ENCODE measurements at places on chromosomes 2 and 18.

DNA sequence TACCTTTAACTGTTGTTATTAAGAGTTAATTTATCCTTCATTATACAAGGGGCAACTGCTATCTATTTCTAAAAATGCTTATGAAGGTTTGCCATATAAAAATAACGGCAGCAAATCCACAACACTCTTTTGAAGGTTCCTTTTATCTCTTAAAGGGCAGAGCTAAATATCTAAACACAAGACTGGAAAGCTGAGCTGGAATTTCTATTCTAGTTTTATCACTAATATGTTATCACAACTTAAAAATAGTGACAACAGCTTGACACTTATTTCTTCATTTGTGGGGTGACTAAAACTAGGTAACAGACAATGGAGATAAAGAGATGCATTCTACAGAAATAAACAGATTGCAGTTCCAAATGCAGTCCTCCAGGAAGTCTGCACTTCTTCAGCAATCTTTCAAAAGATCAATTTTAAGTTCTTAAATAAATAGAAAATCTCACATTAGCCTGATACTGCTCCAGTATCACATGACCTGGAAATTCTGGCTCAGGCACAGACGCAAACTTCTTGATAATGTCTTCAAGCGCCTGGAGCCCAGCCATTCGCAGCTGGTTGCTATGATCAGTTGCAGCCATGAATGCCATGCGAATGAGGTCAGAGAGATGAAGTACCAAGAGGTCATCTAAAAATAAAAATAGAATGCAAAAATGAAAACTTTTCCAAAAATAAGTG lies 54.0 kb upstream of the STRN start:
- no peak for DNase-seq

- DNase-seq = no peak
Observed at GRCh38 chr2:67065046-67065445, 332.1 kb upstream of the ETAA1 start.

- DNase-seq = peak; percentile 34
Observed at GRCh38 chr2:27754138-27754588, 17.4 kb upstream of the MRPL33 start.

DNA sequence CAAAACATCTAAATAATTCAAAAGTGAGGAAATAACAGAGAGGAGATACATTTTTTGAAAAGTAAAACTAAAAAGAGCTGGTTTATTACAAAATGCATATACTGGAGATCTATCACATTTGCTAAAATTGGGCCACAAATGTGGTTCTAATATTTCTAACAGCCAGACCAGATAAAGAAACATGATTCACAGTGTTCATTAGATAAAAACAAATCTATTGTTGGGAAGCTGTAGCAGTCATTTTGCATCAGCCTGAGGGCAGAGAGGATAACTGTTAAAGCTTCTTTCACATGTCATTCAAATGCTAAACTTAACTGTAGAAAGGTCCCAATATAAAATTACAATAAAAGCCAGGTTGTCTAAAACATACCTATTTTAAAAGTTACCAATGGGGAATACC lies 148.3 kb downstream of the GULP1 start:
- DNase-seq = no peak

GRCh38 chr2:171244466-171244969 lies 83.8 kb upstream of the TLK1 start:
- no peak for DNase-seq

DNA sequence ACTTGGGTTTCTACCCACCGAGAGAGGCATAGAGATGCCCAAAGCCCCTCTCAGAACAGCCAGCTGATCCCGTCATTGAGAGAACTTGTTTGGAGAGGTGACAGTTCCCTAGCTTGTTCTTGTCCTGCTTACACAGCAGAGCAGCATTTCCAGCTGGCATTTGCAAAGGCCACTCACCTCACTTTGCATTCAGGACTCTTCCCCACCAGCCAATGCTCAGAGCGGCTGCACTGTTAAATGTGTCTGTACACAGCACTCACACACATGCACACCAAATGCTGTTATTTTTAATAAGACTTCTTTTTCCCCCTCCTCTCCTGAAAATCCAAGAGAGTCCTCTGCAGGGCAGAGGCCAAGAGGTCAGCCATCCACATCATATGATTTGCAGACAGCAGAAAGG lies 104.6 kb upstream of the SLC14A2 start:
- DNase-seq = no peak

- no peak for DNase-seq
Observed at GRCh38 chr2:168694866-168695265, 107.6 kb upstream of the NOSTRIN start.

DNA sequence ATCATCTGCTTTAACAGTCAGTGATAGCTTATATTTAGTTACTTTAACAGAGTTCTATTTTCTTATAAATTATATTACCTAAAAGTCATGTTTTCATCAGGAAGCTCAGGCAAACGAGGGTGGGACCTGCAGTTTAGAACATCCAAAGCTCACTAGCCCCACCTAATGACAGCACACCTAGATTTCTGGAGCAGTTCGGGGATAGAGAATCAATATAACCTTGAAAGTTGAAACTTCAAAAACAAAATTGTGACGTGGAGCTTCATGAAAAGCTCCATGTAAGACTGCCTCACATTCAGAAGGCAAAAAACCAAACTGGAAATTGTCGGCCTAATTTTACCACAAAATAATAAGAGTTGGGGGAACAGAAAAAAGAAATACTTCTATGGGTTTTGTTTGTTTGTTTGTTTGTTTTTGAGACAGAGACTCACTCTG lies 185.9 kb upstream of the CCDC150 start:
- no peak for DNase-seq

- DNase-seq = no peak
Observed at GRCh38 chr2:190843890-190844699, 36.5 kb upstream of the GLS start.

All from activated gamma-delta T cell treated with anti-CD3 and anti-CD28 coated beads, Interleukin-2, amount 50 U/mL, for 16 hours (primary cell).